ENCODE measurements at places on chromosomes 4 and X. TPM values are rescaled to one million over a fixed set of nuclear protein-coding genes. Genes with fewer than 3 reads are reported as not detected.

Gene MED28
- total RNA-seq, result 16.0 TPM

Gene ZAR1
- total RNA-seq, result not detected

Gene CENPVL1
- not detected for total RNA-seq

Gene CT45A3
- not detected for total RNA-seq

Gene CDKL2
- 0.16 TPM for total RNA-seq

Gene RTL3
- total RNA-seq, result under 0.01 TPM

Gene SLC10A6
- 3.1 TPM for total RNA-seq

Gene SFRP2
- total RNA-seq, result under 0.01 TPM

Gene MAGEE2
- not detected for total RNA-seq

Gene LRAT
- total RNA-seq, result not detected

Gene HAND2
- total RNA-seq, result not detected

Gene PCDH18
- 1.6 TPM for total RNA-seq

Gene PDGFRA
- total RNA-seq, result 0.76 TPM

Gene TMEM255A
- not detected for total RNA-seq

Gene TMPRSS11F
- total RNA-seq, result not detected

Gene STPG2
- 0.13 TPM for total RNA-seq

Gene SPARCL1
- 385 TPM for total RNA-seq

Gene MAGEA2B
- not detected for total RNA-seq

Gene GRIPAP1
- total RNA-seq, result 23.3 TPM

Gene SLC34A2
- total RNA-seq, result under 0.01 TPM

Gene OTUD6A
- total RNA-seq, result not detected

Gene MAGEA1
- total RNA-seq, result not detected

Gene CFAP99
- total RNA-seq, result 0.16 TPM

Gene SPANXC
- not detected for total RNA-seq

Gene F8A1
- total RNA-seq, result 2.3 TPM

Gene RAI2
- 1.6 TPM for total RNA-seq

Gene MXRA5
- total RNA-seq, result under 0.01 TPM

Gene WAS
- total RNA-seq, result not detected

Gene ENPEP
- 0.49 TPM for total RNA-seq

Gene CFAP47
- total RNA-seq, result not detected

Gene TMEM150C
- 9.8 TPM for total RNA-seq

Gene NXF2B
- not detected for total RNA-seq

Gene NR3C2
- 8.9 TPM for total RNA-seq

Gene SPANXB1
- not detected for total RNA-seq

Gene PCDH7
- total RNA-seq, result under 0.01 TPM

Gene PGAM4
- not detected for total RNA-seq
